ENCODE measurements at places on chromosomes 5 and 9.

GRCh38 chr9:129211686-129212085, 33.6 kb upstream of the IER5L start:
- H3K36me3 ChIP-seq, result no peaks in the 10 kb centered on the region
- peaks cover 5% of the 10 kb centered on the region for H3K4me1 ChIP-seq
- no peak overlapping the region for H3K27ac ChIP-seq
- H3K4me3 ChIP-seq, result no peak overlapping the region
- H3K27me3 ChIP-seq, result peaks cover 4% of the 10 kb centered on the region
- no peak for DNase-seq

DNA sequence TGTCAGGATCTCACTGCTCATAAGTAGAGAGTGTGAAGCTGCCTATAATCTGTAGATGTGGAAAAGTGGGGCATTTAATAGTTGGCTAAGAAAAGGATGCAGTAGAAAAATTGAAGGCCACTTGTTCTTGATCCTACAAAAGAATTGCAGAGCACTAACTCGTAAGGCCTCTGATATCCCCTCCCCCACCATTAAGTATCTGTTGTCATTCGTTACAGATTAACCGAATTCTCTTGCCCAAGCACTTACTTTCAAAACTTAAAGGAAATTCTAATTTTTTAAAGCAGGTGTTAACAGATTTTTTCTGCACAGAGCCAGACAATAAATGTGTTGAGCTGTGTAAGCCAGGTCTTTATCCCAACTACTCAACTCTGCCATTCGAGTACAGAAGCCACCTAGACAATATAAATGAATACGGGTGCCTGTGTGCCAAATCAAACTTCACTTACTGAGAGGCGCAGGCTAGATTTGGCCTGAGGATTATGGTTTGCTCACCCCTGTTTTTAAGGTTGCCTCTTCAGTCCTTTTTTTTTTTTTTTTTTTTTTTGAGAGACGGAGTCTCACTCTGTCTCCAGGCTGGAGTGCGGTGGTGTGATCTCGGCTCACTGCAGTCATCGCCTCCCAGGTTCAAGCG, 234.8 kb downstream of the RFK start:
- no peak overlapping the region for H3K4me3 ChIP-seq
- no peaks in the 10 kb centered on the region for H3K4me1 ChIP-seq
- H3K27me3 ChIP-seq, result peaks cover 2% of the 10 kb centered on the region
- H3K27ac ChIP-seq, result no peak overlapping the region
- DNase-seq, result no peak

DNA sequence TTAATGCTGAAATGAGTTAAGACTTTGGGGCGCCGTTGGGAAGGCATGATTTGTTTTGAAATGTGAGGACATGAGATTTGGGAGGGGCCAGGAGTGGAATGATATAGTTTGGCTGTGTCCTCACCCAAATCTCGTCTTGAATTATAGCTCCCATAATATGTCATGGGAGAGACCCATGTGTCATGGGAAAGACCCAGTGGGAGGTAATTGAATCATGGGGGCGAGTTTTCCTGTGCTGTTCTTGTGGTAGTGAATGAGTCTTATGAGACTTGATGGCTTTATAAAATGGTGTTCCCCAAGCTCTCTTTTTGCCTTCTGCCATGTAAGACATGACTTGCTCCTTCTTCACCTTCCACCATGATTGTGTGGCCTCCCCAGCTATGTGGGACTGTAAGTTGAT, 5.1 kb downstream of the SLC25A48 start:
- DNase-seq, result no peak
- H3K27ac ChIP-seq, result no peak overlapping the region
- H3K27me3 ChIP-seq, result peaks cover 8% of the 10 kb centered on the region
- H3K36me3 ChIP-seq, result peaks cover 1% of the 10 kb centered on the region

DNA sequence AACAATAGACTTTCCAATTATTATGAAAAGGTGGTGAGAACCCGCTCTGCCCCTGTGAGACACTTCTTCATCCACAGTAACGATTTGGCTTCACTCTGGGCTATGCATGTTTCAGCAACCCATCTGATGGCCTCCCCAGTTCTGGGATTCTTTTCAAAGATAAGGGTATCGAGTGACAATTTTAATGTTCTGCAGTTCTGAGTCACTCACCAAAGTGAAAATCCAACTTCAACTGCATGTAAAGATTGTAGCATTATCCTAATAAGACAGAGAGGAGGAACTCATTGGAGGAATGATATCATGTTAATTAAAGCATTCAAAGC, 1078.3 kb upstream of the SEMA6A start:
- H3K27ac ChIP-seq, result no peak overlapping the region
- DNase-seq, result no peak
- H3K27me3 ChIP-seq, result no peaks in the 10 kb centered on the region
- H3K4me1 ChIP-seq, result no peaks in the 10 kb centered on the region
- H3K4me3 ChIP-seq, result no peak overlapping the region
- no peaks in the 10 kb centered on the region for H3K36me3 ChIP-seq

DNA sequence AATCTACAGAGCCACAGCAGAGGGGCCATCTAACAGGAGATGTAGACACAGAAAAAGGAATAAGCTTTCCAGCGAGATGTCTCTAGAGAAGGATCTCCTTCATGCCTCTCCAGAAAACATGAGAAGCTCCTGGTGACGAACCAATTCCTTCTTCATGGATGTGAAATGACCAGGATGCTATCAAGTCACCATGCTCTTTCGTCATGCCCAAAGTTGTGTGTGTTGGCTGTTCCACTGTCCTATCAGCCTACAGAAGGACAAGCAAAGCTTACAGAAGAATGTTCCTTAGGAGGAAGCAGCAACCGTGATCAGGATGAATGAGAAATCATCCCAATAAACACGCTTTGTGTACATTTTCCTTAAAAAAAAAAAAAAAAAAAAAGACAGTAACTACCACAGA, 54.4 kb downstream of the ALDH7A1 start:
- H3K36me3 ChIP-seq, result no peaks in the 10 kb centered on the region
- no peak overlapping the region for H3K27ac ChIP-seq
- H3K4me3 ChIP-seq, result no peak overlapping the region
- H3K4me1 ChIP-seq, result no peaks in the 10 kb centered on the region

GRCh38 chr9:6080154-6080716, 64.8 kb upstream of the RANBP6 start:
- DNase-seq, result peak; percentile 31
- H3K4me1 ChIP-seq, result peaks cover 6% of the 10 kb centered on the region
- peaks cover 2% of the 10 kb centered on the region for H3K27me3 ChIP-seq
- peaks cover 2% of the 10 kb centered on the region for H3K36me3 ChIP-seq

DNA sequence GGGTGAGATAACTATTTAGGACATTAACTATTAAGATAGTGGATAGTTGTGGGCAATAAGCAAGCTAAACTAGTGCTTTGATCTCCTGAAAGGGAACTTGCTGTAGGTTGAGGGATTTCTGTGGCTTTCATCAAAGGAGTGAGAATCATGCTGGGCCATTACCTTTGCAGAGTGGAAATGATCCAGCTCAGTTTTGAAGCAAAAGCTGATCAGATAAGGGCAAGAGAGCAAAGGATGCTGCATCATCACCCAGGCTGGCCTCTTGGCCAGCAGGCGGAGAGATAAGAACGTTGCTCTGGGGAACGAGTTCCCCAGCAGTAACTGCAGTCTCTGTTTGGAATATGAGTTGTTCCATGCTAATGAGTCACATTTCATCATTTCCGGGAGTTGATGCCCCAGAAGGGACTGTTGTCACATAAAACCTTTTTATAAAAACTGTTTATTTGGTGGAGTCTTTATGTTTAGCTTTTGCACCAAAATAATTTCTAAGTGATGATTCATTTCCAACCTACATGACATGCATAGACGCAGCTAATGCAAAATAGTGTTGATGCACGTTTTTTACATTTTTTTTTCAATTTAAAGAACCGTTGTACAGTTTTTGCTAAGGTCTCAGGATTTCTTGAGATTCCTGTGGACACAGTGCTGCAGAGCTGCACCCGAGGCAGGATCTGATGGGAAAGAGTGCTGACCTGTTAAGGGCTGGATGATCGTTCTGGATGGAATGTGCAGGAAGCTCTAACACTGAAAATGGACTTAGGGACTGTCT, 99.3 kb downstream of the ACTBL2 start:
- no peak for DNase-seq
- no peak overlapping the region for H3K4me3 ChIP-seq
- no peaks in the 10 kb centered on the region for H3K4me1 ChIP-seq
- no peaks in the 10 kb centered on the region for H3K36me3 ChIP-seq

DNA sequence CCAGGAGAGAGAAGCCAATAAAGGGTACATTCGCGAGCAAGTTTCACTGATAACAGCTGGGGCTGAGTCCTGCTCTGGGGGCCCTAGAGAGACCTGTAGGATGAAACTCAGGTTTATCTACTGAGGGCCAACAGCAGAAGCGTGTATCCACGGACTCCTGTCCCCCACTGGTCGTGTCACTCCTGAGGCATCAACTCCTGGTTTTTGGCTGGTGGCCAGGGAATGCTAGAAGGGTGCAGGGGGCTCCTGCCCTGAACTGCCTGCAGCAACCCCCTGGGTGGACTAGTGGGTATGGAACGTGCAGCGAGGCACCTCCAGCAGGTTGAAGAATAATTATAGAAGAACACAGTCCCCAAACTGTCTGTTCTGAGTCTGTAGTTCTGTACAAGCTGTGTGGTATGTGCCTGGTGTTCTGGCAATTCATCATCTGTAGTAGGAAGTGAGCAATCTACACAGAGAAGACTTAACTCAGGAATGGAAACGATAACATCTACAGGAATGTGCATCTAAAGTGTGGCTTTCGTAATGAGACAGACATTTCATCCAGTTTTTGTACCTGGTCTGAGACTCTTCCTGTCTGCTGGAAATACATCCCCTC, 64.5 kb upstream of the GNA14 start:
- H3K4me3 ChIP-seq, result no peak overlapping the region
- H3K4me1 ChIP-seq, result peaks cover 10% of the 10 kb centered on the region
- no peak for DNase-seq
- peaks cover 2% of the 10 kb centered on the region for H3K36me3 ChIP-seq

- peaks cover 21% of the 10 kb centered on the region for H3K27me3 ChIP-seq
- H3K36me3 ChIP-seq, result no peaks in the 10 kb centered on the region
- peak within 1 kb of the TSS; percentile 64 for H3K4me3 ChIP-seq
Observed at GRCh38 chr9:29213417-29214153, 1640.3 kb upstream of the C9orf72 start.

DNA sequence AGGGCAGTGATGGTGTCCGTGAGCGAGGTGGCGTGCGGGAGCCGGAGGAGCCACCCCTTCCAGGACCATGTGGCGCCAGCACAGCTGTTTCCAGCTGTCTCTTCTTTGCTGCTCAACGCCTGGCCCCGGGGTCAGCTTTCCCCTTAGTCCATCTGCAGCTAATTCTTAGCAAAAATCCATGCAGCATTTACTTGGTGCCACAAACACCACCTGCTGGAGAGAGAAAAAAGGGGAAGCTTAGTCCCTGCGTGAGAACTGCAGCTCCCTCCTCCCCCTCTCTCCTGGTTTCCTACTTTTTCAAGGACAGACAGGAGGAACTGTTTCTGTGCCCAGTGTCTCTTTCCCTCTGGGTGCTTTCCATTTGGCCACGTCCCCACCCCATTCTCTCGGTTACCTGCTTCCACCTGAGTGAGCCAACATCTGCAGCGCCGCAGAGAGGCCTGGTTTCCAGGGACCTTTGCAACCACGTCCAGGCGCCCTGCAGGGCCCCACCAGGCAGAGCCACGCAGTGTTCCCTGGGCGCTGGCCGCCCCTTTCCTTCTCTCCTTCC, 3.4 kb downstream of the SLC6A19 start:
- DNase-seq, result no peak
- no peaks in the 10 kb centered on the region for H3K4me1 ChIP-seq
- no peak overlapping the region for H3K27ac ChIP-seq
- H3K4me3 ChIP-seq, result no peak overlapping the region

DNA sequence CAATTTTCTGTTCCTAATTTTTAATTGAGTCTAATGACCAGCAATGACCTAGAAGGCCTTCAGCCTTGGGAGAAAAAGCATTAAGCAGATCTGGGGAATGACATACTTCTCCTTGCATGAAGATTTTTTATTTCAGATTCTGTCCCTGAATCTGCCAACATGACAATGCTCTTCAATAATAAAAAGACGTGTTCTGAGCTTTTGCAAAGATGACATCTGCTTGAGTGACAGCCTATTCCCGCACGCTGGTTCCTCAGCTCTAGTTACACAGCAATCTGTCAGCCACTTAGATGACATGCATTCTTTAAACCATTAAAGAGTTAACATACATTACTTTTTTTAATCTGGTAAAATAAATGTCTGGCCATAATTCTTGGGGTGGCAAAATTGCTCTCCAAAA, 129.3 kb upstream of the CDH6 start:
- DNase-seq, result no peak
- no peak overlapping the region for H3K4me3 ChIP-seq
- H3K4me1 ChIP-seq, result no peaks in the 10 kb centered on the region

DNA sequence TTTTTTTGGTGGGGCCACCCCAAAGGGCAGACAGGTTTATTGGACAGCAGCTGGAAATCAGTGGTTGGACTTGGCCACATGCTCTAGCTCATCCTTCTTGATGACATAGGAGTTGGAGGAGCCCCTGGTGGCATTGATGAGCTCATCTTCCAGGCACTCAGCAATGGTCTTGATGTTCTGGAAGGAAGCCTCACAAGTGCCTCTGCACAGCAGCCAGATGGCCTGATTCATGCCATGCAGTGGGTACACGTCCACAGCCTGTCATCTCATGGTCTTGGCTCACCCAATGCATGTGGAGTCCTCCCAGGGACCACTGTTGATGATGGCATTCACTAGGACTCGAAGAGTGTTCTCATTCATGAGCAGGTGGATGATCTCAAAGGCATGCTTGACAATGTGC, 11.3 kb upstream of the RCL1 start:
- no peaks in the 10 kb centered on the region for H3K36me3 ChIP-seq
- H3K4me1 ChIP-seq, result no peaks in the 10 kb centered on the region
- no peak overlapping the region for H3K4me3 ChIP-seq
- no peak for DNase-seq
- H3K27ac ChIP-seq, result no peak overlapping the region

DNA sequence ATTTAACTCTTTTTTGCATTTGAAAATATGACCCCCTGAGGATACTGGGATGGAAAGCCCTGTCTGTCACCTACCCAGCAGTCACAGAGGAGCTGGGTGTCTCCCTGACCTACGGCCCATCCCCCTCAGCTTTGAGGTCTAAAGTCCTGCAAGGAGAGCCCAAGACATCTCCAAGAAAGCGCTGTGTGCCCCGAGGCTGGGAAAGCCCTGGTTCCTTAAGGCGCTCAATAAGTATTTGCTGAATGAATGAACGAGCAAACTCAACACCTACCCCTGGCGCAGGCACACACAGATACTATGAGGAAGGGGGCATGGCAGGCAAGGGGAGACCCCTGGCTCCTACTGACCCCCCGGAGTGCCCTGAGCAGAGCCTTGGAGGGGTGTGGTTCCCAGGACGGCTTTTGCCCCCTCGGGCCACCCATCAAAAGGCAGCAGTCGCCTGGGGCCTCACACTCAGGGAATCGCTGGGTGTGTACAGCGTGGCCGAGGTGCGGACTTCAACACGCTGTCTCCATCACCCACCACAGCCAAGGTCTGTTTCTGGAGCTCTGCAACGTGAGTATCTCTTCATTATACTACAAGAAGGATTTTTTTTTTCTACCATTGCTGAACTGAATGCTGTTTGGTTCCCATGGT, 211.6 kb downstream of the ERCC6L2 start:
- peaks cover 2% of the 10 kb centered on the region for H3K36me3 ChIP-seq
- H3K27ac ChIP-seq, result no peak overlapping the region
- peaks cover 14% of the 10 kb centered on the region for H3K27me3 ChIP-seq

- H3K36me3 ChIP-seq, result no peaks in the 10 kb centered on the region
- H3K27me3 ChIP-seq, result no peaks in the 10 kb centered on the region
- DNase-seq, result no peak
- H3K4me3 ChIP-seq, result no peak overlapping the region
- H3K27ac ChIP-seq, result no peak overlapping the region
Observed at GRCh38 chr9:11204521-11204920, 591.7 kb upstream of the PTPRD start.

Measured in memory B cell (primary cell).